ENCODE measurements at places on chromosomes 2 and 18.

DNA sequence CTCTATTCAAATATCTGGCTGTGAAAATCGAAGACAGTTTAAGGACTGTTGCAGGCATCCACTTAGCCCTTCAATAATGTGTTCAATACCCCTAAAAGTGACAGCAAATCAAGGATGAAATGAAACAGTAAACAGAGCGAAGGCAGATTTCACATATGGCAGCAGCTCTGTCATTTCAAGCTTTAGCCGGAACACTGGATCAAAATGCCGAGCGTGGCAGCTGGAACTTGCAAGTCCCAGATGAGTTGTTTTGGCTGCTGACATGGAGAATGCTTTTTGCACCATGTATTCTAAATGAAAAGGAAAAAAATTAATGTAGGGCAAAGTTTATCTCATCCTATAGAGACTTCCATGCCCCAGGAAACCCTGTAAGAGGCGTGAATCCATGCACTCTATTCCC lies 18.0 kb downstream of the LRRC30 start:
- DNase-seq, result no peak

DNA sequence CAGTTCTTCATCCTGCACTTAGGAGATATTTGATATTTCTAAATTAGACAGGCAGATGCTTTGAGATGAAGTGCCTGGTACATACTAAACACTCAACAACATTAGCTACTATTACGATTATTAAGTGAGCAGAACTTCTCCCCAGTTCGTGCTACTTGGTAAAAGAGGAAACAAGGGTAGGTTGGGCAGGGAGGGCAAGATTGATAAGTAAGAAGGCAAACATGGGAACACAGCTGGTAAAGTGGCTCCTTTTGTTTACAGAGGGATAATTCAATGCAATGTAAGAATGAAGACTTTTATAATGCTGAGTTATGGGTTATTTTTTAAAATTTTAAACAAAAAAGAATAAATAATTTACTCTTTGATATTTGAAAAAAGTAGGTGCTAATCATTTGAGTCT lies 15.9 kb upstream of the WIPF1 start:
- no peak for DNase-seq

DNA sequence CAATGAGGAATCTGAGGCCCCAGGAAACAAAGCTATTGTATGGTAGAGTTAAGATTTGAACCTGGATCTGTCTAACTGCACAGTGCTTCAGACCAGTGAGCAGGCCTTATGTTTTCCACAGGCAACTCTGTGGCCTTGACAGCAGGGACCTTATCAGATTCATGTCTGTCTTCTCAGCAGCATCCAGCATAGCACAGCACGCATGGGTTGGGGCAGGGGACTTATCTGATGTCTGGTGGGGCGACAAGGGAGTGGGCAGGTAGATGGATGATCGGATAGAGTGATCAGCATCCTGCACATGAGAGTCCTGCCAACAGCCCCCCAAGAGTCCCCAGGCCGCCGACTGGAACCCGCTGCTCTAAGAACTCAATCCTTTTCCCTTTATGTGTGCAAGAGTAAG lies 28.7 kb upstream of the KCNF1 start:
- DNase-seq, result no peak

DNA sequence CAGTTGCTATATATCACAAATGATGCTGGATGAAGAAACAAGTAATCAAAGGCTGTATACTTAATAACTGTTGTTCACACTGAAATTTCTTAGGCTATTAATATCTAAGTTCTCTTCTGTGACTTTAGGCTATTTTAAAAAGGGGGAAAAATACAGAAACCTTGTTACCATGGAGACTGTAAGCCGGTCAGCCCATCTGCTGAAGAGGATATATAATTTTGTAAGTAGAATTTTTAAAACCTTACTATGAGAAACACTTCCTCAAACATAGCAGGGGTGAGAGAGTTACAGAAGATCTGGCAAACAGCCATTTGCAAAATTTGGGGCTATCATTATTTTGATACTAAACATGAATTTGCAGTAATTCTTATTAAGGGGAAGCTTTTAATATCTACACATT lies 27.8 kb downstream of the CACNB4 start:
- DNase-seq, result no peak

GRCh38 chr2:198441246-198441645 lies 636.9 kb downstream of the PLCL1 start:
- no peak for DNase-seq

- no peak for DNase-seq
Measured at GRCh38 chr18:39749154-39749553, 2183.6 kb upstream of the CELF4 start.

- no peak for DNase-seq
Measured at GRCh38 chr2:19653509-19653908, 248.3 kb downstream of the TTC32 start.

DNA sequence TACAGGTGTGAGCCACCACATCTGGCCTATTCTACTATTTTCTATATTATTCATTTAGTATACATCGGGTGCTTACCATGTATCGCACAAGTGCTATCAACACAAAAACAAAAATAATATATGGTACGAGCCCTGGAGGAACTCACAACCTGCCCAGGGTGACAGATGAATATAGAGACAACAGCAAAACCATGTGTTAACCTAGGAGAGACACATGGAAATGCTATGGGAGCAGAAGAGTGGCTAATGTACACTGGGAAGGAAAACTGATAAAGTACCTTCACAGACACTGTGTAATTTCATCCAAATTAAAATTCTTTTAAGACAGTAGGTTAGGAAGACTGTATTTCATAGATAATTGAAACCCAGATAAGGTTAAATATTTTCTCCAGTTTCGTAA lies 3.9 kb downstream of the SF3B6 start:
- no peak for DNase-seq

DNA sequence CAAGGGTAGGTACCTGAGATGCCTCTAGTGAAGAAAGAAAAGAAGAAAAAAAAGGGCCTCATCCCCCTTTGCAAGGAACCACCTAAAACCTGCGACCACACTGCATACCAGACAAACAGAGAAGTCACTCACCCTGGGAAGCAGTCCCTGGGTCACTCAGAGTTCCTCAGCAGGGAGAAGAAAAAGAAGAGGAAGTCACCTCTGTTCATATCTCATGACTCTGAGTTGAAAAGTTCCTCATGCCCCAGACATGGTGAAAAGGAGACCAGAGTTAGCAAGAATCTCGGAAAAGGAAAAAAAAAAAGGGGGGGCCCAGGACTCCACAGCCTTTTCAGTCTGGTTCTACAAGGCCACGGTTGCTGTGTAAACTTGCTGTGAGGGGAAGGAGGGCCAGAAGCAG lies 478.4 kb upstream of the NRXN1 start:
- DNase-seq, result no peak

DNA sequence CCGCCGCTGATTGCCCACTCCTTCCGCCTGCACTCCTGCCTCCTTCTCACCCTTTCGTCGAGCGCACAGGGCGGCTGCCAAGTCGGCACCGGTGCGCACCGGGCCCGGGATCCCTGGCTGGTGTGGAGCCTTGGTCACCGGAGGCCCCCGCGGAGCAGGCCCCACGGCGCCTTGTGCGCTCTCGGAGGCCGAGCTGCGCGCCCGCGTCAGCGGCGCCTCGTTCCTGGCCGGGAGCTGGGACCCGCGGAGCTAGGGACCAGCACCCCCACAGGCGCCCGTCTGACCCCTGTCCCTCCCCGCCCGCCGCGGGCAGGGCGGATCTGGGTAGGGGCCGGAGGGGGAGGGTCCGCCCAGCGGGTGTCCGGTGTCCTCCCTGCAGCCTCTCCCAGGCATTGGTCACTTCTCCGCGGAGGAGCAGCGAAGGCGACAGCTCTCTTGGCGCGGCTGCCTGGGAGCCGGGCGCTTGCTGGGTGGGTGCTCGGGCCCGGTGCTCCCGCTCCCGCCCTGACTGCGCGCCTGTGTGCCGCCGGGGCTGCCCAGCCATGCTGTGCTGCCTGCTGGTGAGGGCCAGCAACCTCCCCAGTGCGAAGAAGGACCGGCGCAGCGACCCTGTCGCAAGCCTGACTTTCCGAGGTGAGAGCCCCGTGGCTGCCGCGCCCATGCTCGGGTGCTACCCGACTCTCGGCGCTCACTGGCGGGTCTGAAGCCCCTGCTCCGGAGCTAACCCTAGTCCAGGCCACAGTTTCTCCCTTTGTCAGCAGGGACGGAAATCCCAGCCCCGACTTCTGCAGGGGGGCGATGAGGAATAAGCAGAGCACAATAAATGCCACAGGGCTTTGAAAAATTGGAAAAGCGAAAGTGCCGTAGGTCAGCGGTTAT lies 13.2 kb downstream of the DYSF start:
- DNase-seq, result no peak

- no peak for DNase-seq
Measured at GRCh38 chr18:69161383-69162028, 239.2 kb upstream of the DOK6 start.

- no peak for DNase-seq
Measured at GRCh38 chr2:39399570-39399969, 37.5 kb downstream of the MAP4K3 start.

- no peak for DNase-seq
Measured at GRCh38 chr2:225787497-225787896, 388.0 kb downstream of the NYAP2 start.

- no peak for DNase-seq
Measured at GRCh38 chr2:74328573-74328972, 14.6 kb downstream of the SLC4A5 start.

DNA sequence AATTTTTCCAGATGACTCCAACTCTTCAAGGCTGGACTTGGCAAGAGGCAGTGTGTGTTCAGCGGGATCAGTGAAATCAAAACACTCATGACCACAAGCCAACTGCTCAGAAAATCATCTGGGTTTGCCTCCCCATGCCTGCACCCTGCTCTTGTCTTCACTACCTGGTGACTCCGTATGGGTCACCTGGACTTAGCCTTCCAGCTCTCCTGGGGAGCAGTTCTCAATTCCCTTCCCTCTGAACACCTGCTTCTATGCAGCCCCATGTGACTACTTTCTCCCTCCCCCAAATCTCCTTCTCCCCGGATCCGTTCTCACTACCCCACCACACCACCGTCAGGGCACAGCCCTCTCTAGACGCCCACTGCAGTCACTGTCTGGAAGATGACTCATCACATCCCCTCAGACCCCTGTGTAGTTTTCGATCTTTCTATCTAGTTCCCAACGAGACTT lies 130.2 kb upstream of the ID2 start:
- no peak for DNase-seq

DNA sequence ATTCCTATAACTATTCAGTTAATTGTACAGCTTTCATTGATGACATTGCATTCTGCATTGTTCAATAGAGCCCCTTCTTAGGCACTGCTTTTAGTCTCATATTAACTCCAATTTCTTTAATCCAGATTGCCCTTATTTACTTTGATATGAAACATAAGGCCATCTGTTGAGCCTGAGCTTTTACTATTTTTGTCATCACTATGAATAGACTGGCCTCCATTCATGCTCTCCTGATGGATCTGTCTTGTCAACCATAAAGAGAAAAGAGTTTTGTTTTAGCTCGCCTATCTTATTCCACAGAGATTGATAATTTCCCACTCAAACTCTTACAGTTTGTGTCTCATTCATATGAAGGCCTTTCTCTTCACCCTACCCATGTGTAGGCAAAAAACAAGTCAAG lies 159.2 kb upstream of the DTNA start:
- DNase-seq, result no peak

- DNase-seq, result no peak
Measured at GRCh38 chr18:76392349-76392748, 102.7 kb downstream of the ZNF516 start.

DNA sequence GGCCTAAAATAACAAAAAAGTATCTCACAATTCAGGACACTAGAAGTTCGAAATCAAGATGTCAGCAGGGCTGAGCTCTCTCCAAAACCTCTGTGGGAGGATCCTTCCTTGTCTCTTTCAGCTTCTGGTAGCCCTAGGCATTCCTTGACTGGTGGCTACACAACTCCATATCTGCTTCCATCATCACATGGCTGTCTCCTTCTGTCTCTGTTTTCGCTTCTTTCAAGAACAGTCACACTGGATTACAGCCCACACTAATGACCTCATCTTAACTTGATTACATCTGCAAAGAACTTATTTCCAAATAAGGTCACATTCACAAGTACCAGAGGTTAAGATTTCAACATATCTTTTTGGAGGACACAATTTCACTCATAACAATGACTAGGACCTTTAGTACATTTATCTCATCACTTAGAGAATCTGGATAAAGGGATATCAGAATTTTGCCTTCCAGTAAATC lies 275.2 kb downstream of the IRS1 start:
- DNase-seq, result no peak

GRCh38 chr2:152879275-152879674 lies 160.9 kb downstream of the ARL6IP6 start:
- no peak for DNase-seq

DNA sequence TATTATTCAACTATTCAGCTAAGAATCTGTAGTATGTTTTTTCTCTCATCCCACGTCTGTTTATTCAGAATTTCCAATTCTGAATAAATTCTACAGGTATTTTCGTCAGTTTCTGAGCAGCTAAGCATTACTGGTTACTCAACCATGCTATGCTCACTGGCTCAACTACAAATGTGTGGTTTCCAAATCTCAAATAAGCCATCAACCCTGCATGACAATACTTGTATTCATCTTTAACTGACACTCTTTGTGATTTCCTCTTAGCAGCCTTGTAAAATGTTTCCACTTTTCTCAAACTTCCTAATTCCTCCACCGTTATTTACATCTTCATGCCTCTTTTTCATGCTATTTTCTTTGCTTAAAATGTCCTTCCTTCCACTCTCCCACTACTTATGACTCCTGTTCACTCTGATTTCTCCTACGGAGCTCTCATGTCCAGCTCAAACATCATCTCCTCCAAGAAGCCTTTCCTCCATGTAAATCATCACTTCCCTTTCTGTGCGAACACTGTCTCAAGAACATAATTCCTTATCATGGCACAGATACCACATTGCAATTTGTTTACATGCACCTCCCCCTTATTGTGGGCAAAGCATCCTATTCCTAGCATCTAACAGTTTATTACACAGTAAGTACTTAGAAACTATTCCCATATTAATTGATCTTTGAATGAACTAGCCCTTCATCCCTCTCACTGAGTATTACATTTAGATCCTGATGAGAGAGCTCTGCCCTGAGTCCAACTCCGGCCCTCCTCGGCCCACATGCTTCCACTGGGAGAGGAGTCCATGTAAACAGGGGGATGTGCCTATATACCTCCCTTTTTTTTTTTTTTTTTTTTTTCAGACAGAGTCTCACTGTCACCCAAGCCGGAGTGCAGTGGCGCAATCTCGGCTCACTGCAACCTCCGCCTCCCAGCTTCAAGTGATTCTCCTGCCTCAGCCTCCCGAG lies 10.5 kb downstream of the CCDC88A start:
- DNase-seq, result no peak

DNA sequence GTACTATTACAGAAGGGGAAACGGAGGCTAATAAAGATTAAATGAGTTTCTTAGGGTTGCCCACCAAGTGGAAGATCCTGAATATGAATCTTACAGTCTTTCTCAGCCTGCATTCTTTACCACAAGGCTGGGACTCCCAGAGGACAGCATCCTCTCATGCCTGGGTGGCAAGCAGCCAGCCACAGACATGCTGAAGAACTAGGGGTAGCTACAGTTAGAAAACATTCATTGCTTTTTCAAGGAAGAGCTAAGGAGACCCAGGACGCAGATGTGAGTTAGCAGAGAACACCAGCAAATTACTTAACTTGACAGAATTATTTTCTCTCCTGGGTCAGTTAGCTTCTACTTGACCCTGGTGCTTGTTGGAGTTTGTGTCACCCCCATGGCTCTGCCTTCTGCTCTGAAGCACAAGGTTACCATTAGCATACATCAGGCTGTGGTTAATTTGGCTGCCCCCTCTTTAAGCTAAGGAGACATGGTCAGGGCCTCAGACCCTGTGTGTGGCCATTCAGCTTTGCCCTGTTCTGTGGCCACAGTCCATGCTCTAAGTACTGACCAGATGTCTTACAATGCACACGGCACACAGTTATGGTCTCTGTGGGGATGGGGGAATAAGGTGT lies 132.3 kb upstream of the TNP1 start:
- DNase-seq, result no peak

GRCh38 chr2:209411718-209412117 lies 12.1 kb upstream of the MAP2 start:
- no peak for DNase-seq

Measured in activated T-helper 1 cell treated with anti-CD3 and anti-CD28 coated beads, Interleukin-2, amount 50 U/mL, for 16 hours (primary cell).